Stimulated activated CD8-positive, alpha-beta memory T cell treated with anti-CD3 and anti-CD28 coated beads, Interleukin-4, amount 100 ng/mL, for 4 hours (primary cell): ENCODE measurements at places on chromosomes 5 and 9.

DNA sequence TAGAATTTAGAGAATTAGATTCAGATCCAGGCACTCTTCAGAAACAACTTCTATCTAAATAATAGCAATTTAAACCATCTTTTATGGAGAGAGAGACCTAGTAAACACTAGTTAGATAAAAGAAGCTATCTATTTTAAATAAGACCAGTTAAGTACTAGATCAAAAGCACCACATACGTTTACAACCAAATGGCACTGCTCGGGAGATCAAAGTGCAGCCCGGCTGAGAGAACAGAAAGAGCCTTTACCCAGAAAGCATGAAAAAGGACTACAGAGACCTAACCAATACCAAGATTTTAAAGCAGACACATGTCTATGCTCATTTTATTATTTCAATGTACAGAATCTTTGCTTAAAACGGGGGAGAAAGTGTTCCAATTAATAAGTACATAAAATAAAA, 30.8 kb downstream of the LIX1 start:
- DNase-seq = no peak

- DNase-seq = no peak
Observed at GRCh38 chr9:113475992-113476391, 12.5 kb downstream of the RGS3 start.

DNA sequence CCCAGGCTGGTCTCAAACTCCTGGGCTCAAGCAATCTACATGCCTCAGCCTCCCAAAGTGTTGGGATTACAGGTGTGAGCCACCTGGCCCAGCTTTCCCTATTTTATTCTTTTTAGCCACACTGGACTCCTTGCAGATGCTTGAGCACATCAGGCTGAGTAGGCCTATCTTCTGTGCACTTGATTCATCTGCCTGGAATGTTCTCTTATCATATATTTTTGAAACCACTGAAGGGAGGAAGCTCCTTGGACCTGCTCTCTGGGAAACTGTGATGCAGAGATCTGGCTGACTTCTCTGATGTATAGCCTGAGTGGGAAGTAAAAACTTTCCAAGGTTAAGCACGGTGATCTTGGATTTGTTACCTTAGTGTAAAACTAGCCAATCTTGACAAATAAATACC, 6.5 kb upstream of the MAT2B start:
- no peak for DNase-seq

DNA sequence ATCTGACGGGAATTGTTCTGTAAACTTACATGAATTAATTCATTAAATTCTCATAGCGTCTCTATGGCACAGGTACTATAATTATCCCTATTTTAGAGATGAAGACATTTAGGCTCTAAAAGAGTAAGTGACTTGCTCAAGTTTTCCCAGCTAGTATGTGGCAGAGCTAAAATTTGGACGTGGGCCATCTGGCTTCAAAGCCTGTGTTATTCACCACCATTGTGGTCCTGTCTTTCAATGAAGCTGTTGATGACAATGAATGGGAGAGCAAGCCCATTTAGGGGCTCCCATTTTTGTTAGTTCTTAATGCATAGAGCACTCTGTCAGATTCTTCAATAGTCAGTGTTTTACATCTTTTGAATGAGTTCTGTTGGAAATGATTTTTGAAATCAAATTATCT, 236.0 kb upstream of the CD180 start:
- DNase-seq = no peak
